Stimulated activated CD8-positive, alpha-beta memory T cell treated with anti-CD3 and anti-CD28 coated beads, Interleukin-2, amount 100 ng/mL, for 48 hours (primary cell): ENCODE measurements at places on chromosomes 7 and 10.

GRCh38 chr10:55063811-55064210, 262.8 kb upstream of the PCDH15 start:
- no peak for DNase-seq

DNA sequence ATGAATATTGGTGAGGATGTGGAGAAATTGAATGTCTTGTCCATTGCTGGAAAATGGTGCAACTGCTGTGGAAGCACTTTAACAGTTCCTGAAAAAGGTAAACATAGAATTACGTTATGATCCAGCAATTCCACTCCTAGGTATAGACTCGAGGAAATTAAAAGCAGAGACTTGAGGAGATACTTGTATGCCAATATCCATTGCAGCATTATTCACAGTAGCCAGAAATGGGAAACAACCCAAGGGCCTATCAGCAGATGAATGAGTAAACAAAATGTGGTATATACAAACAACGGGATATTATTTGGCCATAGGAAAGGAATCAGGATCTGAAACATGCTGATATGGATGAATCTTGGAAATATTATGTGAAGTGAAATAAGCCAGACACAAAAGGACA, 32.5 kb upstream of the MTURN start:
- DNase-seq: no peak

DNA sequence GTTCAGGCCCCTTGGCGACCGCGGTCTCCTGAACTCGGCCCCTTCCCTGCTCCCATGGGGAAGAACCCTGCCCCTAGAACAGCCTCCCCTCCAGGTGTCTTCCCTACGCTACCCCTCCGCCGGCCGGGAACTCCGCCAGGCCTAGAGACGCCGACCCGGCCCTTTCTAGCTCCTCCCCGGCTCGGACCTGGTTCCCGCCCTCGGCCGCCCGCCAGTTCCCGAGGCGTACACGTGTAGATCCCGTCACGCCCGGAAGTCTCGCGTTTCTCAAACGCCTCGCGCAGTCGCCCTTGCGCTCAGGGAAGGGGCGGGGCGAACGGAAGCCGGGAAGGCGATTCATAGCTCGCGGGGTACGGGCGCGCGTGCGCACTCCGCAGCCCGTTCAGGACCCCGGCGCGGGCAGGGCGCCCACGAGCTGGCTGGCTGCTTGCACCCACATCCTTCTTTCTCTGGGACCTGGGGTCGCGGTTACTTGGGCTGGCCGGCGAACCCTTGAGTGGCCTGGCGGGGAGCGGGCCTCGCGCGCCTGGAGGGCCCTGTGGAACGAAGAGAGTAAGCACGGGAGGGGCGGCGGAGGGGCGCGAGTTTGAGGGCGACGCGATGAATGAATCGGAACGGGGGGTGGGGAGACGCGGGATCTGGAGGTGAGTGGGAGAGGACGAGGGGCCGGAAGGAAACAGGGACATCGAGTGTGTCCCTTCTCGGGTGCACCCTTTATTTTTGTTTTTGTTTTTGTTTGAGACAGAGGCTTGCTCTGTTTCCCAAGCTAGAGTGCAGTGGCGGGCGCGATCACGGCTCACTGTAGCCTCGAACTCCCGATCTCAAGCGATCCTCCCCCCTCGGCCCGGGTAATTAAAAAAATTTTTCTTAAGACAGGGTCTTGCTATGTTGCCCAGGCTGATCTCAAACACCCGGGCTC, at the start of gene POP7:
TSS of gene POP7 (plus strand) at position 369 of the 919 bp plus-strand sequence. CDS start 710 bp downstream, outside the sequence.
- peak; percentile 99 for DNase-seq

- peak; percentile 21 for DNase-seq
These were observed 51.3 kb upstream of the FRMD4A start for GRCh38 chr10:14382022-14382421.

DNA sequence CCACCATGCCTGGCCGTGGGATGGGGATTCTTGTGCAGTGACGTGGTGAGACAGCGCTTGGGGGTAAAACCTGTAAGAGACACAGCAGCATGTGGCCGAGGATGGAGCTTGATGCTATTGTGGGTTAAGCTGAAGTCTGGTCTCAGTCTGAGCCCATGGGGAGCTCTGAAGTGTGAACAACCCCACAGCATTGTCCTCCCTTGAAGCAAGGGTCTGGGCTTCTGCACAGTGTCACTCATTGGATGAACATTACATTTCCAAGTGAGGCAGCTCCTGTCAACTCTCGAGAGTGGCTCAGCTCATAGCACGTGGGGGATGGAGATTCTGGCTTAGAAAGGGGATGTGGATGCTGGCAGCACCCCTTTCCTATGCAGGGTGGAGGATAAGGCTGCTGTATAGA, 32.2 kb upstream of the ZNF438 start:
- DNase-seq: no peak
